Left ventricle myocardium inferior (tissue), 1 donor: ENCODE measurements at places on chromosomes 7 and 10.

GRCh38 chr7:70565721-70566370, 566.1 kb upstream of the GALNT17 start:
- no peak for DNase-seq

DNA sequence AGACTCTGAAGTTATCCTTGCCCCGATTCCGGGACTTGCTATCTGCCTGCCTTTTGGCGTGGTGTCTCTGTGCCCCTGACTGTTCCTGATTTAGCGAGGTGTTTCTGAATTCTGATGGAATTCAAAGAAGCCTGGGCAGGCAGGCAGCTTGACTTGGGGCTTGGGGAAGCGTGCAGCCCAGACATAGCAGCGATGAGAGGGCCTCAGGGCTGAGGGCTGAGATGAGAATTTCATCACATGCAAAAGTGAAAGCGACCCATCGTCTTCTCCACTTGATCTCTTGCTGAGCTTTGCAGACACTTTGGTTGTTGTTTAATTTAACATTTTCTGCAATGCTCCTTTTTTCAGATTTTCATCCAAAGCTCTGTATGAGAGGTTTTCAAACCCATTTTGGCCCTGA, 57.8 kb downstream of the TCF7L2 start:
- no peak for DNase-seq

DNA sequence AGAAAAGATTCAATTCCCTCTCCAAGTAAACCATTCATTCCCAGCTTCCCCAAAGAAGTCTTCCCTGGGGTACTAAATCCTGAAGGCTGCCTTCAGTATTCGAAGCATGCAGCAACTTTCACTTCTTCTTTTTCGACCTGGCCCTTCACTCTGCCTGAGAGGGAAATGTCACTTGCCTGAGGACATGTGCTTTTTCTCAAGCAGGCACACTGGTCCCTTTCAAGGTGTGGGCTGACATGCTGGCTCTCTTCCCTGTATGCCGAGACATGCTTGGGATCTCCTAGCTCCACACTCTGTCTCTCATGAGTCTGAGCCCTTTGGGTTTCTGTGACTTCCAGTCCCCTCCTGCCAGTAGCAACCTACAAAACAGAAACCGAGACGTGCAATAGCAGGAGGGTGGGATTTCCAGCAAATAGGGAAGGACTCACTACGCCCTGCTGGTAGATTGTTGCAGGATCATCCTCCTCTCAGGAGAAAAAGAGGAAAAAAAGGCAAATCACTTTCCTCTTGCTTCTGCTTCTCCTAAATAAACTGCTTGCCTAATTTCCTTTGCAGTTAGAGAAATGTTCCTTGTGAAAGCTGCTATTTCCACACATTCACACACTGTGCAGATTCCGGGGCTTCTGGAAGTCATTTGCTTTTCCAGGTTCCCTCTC, 33.5 kb downstream of the FIGNL1 start:
- DNase-seq: no peak

DNA sequence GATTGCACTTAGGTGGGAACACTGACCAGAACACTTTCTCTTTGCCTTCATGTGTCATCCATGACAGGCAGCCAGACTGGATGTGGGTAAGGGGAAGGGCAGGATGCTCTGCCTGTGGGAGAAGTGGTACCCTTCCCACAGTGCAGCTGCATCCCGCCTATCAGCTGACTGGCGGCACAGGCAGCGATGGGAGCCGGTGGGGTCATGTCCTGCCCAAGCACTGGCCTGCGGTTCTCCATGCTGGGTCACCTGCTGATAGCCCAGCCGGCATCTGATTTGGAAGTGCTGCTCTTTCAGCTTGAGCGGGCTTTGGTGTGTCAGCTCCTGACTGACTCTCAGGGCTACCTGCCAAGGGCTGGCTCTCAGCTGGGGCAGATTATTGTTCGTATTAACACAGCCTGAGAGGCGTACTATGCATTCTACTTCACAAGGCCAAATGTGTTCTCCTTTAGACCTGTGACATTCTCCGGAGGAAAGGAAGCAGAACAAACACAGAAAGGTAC, 105.2 kb upstream of the PDLIM1 start:
- DNase-seq: peak; percentile 71

- no peak for DNase-seq
These were observed 302.5 kb downstream of the ACTR3B start for GRCh38 chr7:153061910-153062528.

DNA sequence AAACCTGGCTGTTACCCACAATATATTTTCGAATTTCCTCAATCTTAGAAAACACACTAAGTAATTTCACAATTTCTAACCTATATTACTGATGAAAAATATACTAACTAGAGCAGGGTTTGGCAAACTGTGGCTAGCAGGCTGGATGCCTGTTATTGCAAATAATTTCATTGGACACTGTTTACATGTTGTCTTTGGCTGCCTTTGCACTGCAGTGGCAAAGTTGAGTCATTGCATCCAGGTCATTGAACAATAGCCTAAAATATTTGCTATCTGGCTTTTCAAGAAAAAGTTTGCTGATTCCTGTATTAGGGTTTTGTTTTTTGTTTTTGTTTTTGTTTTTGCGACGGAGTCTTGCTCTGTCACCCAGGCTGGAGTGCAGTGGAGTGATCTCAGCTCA, 47.2 kb downstream of the KIF11 start:
- no peak for DNase-seq
